GM12891 (cell line): ENCODE measurements at places on chromosomes 2 and 18.

DNA sequence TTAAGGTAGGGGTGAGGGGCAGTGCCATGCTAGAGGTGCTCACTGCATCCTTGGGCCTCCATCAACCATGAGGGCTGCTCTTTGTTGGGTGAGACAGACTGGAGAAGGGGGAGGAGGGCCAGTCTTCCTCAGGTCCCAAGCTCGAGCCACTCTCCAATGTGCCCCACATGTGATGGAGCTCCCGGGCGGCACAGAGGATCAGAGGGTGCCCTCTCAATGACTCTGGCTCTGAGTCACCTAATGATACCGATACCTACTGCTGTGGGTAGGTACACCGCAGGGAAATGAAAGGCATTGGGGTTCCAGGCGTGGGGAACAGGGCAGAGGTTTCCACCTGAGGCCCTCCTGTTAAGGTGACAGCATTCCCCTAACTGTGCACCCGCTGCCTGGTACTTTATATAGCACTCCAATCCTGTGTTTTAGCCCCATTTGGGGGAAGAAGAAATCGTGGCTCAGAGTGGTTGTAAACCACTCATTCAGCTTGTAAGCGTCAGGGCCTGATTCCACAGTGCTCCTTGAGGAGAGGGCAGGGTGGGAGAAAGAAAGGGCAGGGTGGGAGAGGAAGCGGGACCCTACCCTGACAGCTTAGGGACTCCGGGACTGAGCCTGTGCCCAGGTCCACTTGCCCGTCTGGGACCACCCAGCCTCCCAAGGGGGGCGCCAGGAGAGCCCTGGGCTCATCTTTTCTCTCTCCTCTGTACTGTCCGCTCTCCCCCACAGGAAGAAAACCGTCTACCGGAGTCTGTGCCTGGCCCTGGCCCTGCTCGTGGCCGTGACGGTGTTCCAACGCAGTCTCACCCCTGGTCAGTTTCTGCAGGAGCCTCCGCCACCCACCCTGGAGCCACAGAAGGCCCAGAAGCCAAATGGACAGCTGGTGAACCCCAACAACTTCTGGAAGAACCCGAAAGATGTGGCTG lies 1.8 kb downstream of the B3GNT7 start:
- DNase-seq: no peak

GRCh38 chr2:28828382-28828781 lies 17.7 kb downstream of the SPDYA start:
- DNase-seq: no peak

DNA sequence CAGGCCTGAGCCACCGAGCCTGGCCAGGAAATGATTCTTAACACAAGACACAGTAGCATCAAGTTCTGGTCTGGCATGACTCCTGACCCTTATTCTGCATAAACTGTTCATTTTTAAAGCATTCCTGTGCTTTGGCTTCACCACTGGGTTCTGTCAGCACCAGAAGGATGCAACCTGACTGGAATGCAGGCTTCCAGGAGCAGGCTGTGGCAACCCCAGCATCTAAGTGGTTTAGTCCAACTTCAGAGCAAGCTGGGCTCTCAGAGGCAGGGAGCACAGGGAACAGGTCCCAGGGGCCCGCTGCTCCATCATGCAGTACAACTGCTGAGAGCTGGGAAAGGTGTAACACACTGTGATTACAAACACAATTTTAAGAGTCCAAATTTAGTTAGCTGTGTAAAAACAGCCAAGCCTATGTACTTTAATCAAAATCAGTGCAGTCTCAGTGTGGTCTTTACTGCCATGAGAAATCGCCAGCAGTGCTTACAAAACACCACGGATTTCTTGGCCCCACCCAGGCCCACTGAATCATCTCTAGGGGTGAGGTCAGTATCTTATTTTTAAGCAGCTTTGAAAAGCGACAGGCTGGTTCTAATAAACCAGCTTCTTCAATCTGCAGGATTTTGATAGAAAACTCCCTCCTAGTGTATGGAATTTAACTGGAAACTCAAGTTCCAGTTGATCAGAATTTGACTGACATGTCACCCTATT lies 44.4 kb upstream of the TMEM182 start:
- no peak for DNase-seq

- DNase-seq: no peak
These were observed 21.9 kb upstream of the PAX3 start for GRCh38 chr2:222320436-222321395.

DNA sequence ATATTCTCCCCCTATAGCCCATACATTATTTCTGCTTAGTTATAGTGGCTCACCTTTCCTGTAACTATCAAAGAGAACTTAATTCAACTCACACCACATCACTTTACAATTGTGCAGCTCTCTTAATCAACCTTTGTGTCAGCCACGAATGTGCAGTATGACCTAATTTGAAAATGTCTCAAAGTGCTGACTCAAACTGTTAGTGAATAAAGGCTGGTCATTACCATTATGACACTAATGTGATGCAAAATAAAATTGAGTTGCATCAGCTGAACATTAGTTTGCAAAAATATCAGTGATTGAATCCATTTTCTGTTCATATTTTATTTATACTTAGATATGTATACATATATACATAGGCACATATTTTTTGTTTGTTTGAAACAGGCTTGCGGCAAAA lies 251.8 kb downstream of the MEIS1 start:
- DNase-seq: no peak

DNA sequence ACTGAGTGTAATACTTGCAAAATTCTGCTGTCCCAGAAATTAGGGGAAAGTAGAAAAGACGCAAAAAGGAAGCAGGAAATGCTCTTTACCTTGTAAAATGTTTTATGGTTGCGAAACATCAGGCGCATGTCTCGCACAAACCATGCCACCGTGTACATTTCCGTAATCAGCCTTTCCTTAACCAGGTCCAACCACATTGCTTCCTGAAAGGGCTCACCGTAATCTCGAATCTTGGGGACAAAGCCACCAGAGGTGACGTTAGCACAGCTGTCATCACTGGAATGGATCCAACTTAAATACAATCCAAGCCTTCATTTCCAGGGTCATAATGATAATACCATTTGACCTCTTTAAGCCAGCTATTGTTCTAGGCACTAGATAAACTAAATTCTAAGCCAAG lies 49.3 kb downstream of the SP110 start:
- DNase-seq: no peak

DNA sequence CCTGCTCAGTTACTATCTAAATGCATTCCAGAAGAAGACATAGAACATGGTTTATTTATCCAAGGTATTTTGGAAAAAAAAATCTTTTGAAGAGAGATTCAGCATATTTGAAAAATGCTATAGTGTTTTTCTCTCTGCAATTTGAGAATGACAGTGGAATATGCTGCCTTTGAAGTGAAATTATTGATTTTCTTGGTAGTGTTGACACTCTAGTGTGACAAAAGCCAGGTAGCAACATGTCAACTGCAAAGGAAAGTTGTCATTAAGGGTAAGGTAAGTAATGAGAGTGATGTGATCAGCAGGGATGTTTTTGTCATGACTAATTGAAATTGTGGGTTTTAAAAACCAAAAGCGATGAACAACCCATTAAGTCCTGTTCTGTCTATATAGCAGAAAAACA lies 1387.1 kb upstream of the TMEFF2 start:
- no peak for DNase-seq

- DNase-seq: no peak
These were observed 306.0 kb downstream of the FBXO15 start for GRCh38 chr18:73841661-73842060.

DNA sequence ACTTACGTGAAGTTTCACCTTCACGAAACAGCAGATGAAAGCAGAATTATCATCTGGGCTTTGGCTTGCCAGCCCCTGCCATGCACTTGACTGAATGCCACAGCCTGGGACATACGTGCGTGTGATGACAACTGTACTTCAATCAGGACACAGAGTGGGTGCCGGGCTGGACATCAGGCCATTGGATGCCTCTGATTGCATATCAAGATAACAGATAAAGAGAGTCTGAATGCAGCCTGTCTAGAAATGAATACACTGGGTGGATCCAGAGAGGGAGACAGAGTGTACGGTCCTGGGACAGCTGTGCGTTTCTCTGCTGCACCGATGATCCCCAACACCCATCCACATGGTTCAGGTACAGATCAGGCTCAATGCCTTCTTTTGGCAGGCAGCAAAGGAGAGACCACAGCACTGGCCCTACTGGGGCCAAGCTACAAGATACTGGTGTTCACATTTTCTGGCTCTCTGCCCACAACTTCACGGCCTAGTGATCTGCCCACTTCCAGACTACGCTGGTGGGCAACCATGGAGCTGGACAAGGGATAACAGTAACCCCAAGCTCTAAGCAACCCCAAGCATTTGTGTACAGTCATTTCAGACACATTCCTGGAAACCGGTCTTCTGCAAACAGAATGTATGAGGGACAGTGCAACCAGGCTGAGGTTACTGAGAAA lies 35.6 kb downstream of the FBLN7 start:
- DNase-seq: no peak

DNA sequence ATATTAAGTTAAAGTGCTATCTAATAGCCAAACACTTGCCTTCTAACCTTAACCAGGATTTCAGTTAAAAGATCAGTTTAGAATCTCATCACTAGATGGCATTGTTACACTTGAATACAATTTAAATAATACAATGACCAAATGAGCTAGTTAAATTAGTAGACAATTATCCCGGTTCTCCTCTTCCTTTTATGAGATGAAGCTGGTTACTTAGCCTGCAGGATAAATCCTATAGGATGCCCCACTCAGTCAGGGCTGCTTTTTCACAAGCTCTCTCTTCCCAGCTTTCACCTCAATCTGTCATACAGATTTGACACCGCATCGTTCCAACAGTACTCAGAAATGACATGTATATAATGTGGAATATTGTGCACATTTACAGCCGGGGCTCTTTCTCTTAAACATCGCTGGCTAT lies 678.8 kb downstream of the KCNJ3 start:
- DNase-seq: no peak

- no peak for DNase-seq
These were observed 62.1 kb upstream of the ZNF516 start for GRCh38 chr18:76557026-76557575.
